RPMI8226 (cell line): ENCODE measurements at places on chromosomes 2 and 18.

- no peak for DNase-seq
Measured at GRCh38 chr2:220568296-220568695, 940.9 kb downstream of the SLC4A3 start.

- no peak for DNase-seq
Measured at GRCh38 chr2:126994340-126994777, 95.7 kb downstream of the TEX51 start.

- DNase-seq: no peak
Measured at GRCh38 chr2:237892984-237893595, 33.7 kb downstream of the RAMP1 start.

GRCh38 chr2:199958014-199958413, 2.6 kb downstream of the MAIP1 start:
- DNase-seq: no peak

GRCh38 chr2:15047184-15047583, 414.7 kb downstream of the LRATD1 start:
- DNase-seq: no peak

DNA sequence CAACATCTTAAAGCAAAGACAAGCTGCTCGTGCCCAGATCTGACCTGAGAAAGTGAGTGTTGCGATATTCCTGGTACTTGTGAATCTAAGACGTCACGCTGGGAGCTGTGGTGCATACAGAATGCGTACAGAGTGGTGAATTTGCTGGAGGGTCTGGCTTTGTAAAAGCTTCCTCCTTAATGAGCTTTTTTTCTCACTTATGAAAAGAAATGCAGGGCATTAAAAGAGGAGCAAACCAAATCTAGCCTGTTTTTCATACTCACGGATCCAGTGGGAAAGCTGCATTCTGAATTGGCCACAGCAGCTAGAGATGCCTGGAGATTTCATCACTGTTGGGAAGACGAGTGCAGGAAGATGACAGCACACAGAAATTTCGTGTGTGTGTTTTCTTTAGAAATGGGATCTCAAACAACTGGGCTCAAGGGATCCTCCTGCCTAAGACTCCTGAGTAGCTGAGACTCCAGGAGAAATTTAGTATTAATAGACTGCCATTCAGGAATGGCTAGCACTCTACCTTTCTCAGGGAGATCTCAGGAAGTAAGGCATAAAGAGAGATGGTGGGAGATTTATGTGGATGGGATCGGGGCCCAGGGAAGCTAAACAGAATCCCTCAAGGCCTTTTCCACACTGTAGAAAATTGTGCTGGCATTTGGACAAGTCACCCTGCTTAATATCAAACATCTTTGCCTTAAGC, 181.3 kb downstream of the ALPK2 start:
- no peak for DNase-seq

- DNase-seq: no peak
Measured at GRCh38 chr2:99819766-99820165, 322.6 kb downstream of the AFF3 start.

DNA sequence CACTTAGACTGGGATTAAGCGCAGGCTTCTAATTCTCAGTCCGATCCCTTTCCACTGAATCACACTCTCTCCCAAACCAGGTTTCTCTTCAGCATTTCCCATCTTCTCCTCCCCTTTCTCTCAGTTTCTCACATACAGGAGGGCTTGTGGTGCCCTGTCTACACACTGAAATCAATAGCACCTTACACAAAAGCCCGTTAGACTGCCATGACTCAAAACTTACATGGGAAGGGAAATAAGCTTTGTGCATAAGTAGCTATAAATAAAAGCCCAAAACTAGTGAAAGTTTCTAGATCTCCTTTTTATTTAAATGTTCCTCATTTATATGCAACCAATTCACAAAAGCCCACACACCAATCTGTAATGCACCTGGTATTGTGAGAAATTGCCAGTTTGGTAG, 318.4 kb downstream of the TXNL1 start:
- no peak for DNase-seq

DNA sequence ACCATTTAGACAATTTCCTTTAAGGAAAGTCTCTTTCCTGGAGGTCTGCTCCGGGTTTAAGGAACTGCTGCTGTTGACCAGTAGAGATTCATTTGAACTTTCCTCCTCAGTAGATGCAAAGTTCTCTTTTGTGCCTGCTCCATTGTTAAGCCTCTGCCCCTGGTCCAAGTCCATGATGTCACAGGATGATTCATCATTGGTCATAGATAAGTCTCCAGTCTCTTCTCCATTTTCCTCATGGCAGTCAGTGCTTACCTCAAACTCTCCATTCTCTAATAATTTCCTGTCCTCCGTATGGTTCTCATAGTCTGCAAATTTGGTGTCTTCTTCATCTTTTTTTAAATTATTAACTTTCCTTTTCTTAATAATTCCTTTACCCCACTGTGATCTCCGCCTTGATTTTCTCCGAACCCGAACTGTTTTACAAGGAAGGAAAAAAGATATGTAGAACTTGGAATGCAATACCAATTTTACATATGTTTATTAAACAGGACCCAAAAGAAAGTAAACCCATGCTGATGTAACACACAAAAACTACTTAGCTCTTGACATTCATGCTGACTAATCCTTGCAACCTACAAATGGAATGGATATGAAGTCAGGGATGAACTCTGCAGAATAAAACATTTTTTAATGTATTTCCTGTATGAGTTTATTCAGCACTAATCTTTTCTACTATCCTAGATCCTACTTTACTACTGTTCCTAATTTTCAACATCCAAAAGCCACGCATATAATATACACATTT, 169.1 kb downstream of the ATAD2B start:
- no peak for DNase-seq
